Aorta (tissue), 5 donors: ENCODE measurements at places on chromosomes 7 and 10. TPM values are rescaled to one million over a fixed set of nuclear protein-coding genes. Genes with fewer than 3 reads are reported as not detected.

DNA sequence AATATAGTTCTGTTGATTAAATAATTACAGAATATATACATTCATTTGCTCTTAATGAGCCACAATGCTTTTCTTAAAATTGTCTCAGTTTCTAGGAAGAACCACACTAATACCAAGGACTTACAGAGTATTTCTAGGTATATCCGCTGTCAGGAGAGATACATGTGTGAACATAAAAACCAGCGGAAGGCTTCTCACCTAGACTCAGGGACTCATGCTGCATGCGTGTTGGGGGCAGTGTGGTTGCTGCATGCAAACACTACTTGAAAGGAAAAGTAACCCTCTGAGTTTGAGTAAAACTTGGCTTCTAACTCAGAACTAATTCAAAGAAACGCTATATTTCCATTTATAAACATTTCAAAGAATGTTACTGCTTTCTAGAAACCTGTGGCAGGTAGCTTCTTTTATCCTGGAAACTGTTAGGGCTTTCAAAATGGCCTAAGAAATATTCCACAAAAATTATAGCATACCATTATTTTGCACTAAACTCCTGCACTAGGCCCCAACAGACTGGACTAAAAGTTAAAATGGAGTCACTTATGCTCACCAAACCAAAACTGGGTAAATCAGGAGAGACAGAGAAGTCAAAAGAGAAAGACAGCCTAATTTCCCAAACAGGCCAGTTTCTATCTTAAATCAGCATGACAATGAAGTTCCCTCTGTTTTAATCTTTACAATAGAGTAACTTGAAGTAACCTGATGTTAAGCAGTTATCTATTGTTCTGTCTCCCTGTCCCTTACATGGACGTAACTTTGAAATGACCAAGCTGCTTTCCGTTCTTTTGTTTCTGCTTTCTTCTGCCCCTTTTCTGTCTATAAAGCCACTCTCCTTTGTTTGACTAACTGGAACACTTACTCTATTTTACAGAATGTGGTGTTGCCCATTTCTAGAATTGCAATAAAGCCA, 95.2 kb upstream of the FAM133B start:
- H3K36me3 ChIP-seq: no peaks in the 10 kb centered on the region
- no peak overlapping the region for H3K4me3 ChIP-seq
- no peaks in the 10 kb centered on the region for H3K27me3 ChIP-seq

- H3K4me3 ChIP-seq: no peak overlapping the region
- no peak overlapping the region for H3K27ac ChIP-seq
- no peaks in the 10 kb centered on the region for H3K36me3 ChIP-seq
- H3K27me3 ChIP-seq: no peaks in the 10 kb centered on the region
These were observed 66.5 kb downstream of the UNCX start for GRCh38 chr7:1298931-1299885.

DNA sequence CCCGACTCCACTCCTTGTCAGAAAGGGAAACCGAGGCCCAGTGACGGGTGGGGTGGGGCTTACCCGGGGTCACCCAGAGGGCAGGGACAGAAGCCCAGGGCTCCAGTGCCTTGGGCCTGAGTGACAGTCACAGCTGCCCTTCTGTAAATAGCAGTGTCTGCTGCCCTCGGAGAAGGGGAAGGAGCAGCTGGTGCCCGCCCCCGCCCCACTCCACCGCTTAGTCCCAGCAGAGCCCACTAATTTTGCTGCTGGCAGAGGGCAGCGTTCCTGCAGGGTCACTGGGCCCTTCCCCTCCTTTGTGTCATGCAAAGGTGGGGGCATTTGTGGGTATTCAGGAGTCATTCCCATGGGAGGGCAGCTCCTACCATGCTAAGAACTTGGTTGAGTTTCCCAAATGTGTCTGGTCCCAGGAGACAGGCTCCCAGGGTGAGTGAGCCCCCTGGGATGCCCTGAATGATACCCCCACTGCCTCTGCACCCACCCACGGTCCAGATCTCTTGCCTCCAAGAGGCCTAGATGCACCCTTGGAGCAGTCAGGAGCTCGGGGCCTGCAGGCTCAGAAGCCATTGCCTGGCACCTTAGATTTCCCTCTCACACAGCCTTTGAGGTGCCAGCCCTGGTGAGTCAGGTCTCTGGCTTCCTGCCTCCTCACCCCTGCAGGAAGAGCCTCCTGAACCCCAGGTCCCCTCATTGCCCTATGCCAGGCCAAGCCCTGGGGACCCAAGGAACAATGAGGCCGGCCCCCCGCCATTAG, 17.2 kb downstream of the SH2B2 start:
- DNase-seq: no peak
- H3K4me3 ChIP-seq: no peak overlapping the region
- H3K4me1 ChIP-seq: no peaks in the 10 kb centered on the region
- H3K27me3 ChIP-seq: no peaks in the 10 kb centered on the region
- H3K36me3 ChIP-seq: no peaks in the 10 kb centered on the region

Gene TYW1B
- 3.8 TPM for total RNA-seq
